ENCODE measurements at places on chromosomes 5 and 9.

- DNase-seq: no peak
Observed at GRCh38 chr5:1668141-1668721, 131.4 kb downstream of the MRPL36 start.

DNA sequence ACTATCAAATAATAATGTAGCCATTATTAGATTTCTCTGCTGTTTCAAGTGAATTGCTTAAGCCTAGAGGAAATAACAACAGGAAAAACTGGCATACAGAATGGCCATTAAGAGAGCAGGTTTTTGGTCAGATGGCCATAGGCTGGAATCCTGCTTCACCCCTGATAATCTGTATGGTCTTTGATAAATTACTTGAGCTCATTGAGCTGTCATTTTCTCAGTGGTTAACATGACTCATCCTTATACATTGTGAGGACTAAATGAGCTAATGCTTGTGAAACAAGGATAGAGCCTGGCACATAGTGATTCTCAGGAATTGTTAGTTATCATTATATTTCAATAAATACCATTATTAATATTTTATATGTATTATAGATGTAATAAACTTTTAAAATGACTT is 516.5 kb downstream of the KIF4B start:
- DNase-seq: no peak

DNA sequence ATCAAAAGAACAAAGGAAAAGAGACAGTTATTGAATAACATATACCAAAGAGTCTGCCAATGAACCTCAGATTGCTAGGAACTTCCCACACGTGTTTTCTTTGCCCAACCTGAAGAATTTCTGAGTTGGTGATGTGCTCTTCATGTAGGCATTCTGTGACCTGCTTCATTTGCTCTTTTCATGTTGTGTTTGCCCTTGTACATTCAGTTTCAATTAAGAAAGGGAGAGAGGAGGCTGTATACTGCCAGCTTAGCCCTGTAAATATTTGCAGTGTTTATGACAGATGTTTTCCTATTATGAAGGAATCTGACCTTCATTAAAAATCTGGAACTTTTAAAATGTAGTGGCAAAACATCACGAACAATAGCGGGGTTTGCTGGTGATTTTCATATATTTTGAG is 168.5 kb downstream of the GAS1 start:
- DNase-seq: no peak

DNA sequence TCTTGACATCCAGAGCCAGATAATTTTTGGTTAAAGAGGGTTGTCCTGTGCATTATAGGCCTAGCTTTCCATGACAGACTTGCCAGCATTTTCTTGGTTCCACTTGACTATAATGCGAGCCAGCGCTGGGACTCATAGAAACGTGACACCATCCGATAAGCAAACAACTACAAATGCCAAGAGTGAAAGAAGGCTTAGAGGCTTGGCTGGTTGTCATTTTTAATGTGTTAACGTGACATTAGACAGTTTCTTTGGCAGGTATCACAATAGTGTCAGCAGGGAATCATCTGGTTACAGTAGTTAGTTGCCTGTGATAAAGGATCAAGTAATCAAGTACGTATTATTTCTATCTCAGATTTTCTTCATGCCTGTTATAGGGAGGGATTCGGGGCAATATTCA is 20.0 kb upstream of the LIFR start:
- no peak for DNase-seq

DNA sequence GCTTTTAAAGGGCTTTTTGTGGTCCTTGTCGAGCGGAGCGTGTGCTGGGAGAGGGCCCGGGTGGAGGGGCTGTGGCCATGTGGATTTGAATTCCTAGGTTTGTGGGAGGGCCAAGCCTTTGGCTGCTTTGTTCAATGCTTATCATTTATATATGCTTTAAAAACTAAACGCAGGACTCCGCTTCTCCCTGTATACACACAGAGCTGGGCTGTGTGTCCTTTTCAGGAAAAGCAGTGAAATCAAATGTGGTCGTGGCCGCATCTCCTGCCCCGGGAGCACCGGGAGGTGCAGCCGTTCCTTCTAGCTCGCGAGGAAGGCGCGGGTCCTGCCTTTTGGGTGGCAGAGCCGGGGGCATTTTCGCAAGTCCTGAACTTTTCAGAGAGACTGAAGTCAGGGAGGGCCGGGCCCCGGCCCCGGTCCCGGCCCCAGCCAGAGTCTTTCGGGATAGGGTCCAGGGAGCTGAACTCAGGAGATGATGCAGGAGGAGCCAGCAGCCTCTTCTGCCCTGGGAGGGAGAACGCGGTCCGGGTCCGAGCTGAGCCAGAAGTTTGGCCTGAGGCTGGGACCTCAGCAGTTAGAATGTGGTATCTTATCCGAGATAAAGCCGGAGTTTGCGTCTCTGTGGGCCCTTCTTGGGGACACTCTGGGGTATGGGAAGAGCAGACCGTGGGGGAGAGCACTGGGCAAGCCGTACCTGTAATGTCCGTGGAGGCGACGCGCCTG is 158.8 kb downstream of the C9orf152 start:
- DNase-seq: no peak

DNA sequence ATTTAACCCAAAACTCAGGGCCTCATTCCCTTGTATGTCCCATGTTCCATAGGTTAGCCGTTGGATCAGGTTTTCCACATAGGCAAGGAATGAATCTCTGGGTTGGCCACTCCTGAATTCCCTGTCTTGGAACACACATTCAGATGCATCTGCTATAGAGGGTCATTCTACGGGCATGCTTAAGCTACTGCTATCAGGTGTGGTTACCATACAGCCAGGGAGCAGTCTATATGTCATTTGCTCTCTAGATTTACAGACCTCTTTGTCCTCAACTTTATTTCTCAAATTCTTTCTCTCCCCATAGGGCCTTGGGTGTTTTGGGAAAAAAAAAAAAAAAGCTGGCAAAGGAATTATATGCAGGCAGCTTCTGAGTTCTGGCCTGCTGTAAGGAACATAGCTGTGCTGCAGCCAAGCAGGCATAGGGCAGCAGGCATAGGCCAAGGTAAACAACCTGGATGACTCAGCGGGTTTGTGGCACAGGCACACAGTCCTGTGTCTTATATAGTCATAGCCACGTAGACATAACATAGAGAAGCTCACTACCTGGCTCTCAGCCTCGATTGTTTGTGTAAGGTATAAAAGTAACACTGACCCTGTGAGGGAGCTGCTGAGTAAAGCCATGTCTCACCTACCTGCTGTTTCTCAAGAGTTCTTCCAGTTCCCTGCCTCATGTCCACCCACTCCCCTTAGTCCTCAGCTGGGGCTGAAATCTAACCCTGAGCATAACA is 141.5 kb downstream of the OSTF1 start:
- no peak for DNase-seq

DNA sequence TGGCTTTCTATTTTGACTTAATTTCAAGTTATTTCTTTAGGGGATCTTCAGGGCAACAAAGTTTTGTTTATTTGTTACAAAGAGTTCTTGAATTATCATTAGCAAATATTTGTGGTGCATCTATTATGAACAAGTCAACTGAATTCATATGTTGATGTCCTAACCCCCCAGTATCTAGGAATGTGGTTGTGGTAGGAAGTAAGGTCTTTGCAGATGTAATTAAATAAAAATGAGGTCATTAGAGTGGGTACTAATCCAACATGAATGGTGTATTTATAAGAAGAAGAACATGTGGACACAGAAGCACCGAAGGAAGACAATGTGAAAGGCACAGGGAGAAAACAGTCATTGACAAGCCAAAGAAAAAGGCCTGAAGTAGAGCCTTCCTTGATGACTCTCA is 474.0 kb upstream of the DAB2 start:
- DNase-seq: no peak

- DNase-seq: peak; percentile 52
Observed at GRCh38 chr5:143229426-143229895, 174.0 kb downstream of the NR3C1 start.

DNA sequence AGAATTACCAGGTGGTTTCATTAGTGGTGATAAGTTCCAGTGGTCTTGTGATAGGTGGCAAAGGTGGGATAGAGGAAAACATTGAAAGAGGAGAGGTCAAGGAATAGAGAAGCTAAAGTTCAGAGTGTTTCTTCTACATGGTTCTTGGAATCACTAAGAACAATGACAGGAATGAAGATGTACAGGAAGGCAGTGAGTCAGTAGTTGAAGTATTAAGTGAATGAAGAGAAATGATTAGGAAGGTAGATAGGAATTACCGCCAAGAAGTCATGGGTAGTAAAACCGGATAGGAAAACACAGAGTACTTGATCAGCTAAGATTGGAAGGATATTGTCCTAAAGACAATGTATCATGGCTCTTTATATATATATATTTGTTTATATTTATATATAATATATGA is 37.9 kb upstream of the RASA1 start:
- no peak for DNase-seq

- no peak for DNase-seq
Observed at GRCh38 chr9:12666813-12667212, 26.4 kb upstream of the TYRP1 start.

DNA sequence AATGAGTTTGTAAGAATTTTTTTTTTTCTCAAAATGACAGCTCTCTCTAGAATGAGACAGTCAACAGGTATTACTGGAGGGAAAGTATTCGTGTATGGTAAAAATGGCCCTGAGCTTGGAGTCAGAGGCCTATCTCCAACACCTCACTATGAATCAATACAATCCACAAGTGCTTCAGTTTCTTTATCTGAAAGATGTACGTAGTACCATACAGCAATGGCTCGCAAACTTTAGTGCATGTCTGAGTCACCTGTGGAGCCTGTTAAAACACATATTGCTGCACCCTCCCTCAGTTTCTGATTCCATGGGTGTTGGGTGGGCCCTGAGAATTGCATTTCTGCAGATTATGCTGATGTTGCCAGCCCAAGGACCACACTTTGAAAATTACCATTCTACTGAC is 44.6 kb downstream of the DMRT2 start:
- DNase-seq: no peak

DNA sequence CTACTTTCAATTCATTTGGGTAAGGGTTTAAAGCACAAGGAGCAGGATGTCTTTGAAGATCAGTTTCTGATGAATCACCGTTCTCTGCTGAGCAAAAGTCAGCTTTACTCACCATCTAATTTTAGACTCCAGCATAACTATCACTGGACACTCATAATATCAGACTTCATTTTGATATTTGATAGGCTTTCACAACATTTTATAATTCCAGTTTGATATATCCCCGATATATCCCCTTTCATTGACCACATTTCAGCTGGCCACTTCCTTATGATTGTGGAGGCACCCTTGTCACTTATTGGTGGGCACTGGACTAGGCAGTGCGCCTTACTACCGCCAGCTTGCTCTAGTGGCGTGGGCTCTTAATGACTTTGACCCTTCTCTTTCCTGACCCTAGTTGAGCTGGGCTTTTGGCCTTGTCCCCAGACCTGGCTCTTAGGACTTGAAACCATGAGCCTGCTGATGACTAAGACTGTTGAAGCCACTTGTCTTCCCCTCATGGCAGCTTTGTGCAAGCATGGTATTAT is 46.8 kb downstream of the CYSTM1 start:
- no peak for DNase-seq

- DNase-seq: no peak
Observed at GRCh38 chr5:1639757-1640156, 116.0 kb upstream of the LPCAT1 start.

- no peak for DNase-seq
Observed at GRCh38 chr5:65263321-65263720, 218.4 kb downstream of the ADAMTS6 start.

DNA sequence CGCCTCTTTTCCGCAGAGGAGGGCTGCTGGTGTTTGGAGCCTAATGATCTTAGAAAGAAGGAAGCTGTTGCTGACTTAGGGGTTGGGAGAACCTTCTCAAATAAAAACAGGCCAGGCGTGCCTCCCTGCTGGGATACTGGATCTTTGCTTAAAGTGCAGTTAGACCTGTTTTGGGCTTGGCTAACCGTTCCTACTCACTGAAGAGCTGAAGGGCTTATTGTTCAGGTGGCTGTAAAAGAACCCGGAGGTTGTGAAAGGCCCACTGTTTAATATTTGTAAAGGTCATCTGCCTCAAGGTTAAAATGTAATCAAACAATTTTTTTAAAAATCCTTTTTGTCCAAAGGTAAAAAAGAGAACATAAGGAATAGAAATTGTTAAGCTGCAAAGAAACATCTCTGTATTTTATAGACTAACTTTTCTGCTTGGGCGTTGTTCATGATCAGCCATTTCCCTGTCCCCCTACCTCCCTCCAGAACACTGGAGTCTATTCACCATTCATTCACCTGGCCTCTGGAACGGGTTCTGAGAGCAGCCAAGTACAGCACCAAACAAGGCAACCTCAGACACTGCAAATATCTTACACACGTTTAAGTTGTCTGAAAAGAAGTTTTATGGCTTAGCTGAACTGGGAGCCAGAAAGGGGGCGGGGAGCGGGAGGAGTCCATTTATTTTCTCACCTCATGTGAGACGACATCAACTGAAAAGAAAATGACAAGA is 18.6 kb upstream of the MTMR12 start:
- no peak for DNase-seq

GRCh38 chr9:35716230-35716629 is 15.8 kb downstream of the TLN1 start:
- no peak for DNase-seq

GRCh38 chr5:21049901-21050300 is 1061.9 kb upstream of the CDH18 start:
- no peak for DNase-seq

- DNase-seq: no peak
Observed at GRCh38 chr5:937151-937924, 44.7 kb downstream of the TRIP13 start.

- peak; percentile 52 for DNase-seq
Observed at GRCh38 chr5:74673011-74673790, 11.8 kb upstream of the HEXB start.

DNA sequence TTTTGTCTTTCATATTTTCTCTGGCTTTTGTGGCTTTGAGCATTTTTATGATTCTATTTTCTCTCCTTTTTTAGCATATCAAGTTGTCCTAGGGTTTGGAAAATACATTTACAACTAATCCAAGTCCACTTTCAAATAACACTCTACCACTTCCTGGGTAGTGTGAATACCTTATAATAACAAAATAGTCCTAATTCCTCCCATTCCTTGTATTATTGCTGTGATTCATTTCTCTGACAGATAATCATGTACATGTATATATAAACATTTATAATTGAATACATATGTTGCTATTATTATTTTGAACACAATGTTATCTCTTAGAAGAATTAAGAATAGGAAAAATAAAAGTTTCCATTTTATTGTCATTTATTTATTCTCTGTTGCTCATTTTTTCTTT is 14.9 kb upstream of the ADAM19 start:
- DNase-seq: no peak

GRCh38 chr5:427415-428087 is 15.4 kb upstream of the EXOC3 start:
- DNase-seq: no peak

DNA sequence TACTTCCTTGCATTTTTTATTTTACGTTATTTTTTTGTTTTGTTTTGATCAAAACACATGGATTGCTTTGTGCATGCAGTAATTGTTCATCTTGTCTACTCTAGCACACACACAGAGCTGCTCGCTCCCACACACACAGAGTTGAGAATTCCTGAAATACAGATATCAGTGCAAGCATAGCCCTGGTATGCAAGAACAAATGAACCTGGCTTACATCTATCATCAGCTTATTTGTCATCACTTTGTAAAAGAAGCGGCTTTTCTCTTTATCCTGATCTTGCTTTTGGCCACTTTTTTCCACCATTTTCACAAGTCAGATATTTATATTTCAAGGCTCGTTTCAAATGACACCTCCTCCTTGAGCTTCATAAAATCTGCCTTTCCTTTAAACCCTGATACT is 1435.7 kb downstream of the MAT2B start:
- DNase-seq: no peak

Data from NCI-H1694 treated with DMSO at 0.1 percent for 48 hours (cell line).